ENCODE measurements at places on chromosomes 13 and 19.

GRCh38 chr13:41428155-41428554 is 29.2 kb upstream of the RGCC start:
- DNase-seq = no peak

DNA sequence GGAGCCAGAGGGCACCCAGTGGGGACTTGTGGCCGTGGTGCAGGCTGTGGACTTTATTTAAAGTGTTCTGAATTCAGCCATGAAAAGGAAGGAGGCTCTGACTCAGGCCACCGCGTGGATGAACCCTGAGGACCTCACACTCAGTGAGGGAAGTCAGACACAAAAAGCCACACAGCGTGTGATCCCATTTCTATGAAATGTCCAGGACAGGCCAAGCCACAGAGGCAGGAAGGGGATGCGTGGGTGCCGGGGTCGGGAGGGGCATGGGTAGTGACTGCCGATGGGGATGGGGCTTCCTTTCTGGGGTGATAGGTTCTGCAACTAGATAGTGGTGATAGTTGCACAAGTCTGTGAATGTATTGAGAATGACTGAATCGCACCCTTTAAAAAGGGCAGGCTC is 8.7 kb upstream of the ZBTB7A start:
- no peak for DNase-seq

GRCh38 chr13:93788456-93788855 is 561.8 kb downstream of the GPC6 start:
- DNase-seq = no peak

DNA sequence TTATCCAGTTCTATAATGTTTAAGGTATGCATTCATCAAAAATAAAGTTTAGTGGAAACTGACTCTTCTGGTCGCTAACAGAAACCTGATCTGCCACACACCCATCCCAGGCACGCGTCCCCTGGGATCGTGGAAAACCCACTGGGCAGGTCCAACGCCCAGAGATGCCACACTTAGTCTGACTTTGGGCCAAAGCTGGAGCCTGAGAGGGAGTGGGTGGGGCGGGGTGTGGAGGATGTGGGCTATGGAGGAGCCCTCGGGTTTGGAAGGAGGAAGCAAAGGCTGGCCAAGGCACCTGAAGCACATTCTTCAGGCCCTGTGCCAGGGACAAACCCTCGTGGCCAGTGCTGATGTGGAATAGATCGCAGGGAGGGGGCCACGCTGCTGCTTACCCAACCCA is 2.5 kb downstream of the IGFL1 start:
- no peak for DNase-seq

DNA sequence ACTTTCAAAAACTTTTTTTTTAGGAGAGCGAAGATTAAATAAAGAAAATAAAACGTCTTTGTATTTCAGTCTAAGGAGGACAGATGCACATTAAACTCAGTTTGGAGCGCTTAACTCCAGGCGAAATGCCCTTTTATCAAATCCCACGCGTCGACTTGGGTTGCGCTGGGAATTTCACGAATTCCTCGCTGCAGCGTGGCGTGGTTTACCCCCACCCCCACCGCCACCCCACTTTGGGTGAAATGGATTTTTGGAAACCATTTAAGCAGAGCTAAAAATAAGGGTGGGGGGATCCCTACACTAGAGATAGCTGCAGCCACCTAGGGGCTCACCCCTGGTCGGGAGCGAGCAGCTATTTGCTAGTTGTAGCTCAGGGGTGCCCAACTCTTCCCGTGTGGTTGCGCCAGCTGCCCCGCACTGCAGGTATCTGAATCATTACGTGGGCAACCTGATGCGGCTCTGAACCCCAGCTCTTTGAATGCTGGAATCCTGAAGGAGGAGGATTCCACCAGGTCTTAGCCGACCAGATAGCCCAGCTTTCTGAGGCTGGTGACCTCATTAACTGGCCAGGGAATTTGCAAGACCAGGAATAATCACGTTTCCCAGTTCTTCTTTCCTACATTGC is 6.5 kb upstream of the TSHZ3 start:
- no peak for DNase-seq

DNA sequence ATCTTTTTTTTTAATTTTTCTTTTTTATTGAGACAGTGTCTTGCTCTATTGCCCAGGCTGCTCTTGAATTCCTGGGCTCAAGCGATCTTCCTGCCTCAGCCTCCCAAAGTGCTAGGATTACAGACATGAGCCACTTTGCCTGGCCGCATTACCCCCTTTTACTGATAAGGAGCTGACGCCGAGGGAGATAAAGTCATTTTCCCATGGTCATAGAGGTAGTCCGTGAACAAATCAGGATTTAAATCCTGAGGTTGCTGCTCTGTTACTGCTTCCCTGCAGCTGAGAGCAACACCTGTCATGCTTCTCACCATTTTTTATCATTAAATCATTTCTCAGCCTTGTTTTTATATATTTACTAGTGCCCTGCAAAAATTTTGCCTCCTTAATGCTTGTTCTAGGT is 7.4 kb downstream of the CYSLTR2 start:
- DNase-seq = no peak

GRCh38 chr19:10155839-10156238 is 36.1 kb upstream of the EIF3G start:
- DNase-seq = no peak

GRCh38 chr13:22773465-22773864 is 407.3 kb upstream of the SGCG start:
- no peak for DNase-seq

DNA sequence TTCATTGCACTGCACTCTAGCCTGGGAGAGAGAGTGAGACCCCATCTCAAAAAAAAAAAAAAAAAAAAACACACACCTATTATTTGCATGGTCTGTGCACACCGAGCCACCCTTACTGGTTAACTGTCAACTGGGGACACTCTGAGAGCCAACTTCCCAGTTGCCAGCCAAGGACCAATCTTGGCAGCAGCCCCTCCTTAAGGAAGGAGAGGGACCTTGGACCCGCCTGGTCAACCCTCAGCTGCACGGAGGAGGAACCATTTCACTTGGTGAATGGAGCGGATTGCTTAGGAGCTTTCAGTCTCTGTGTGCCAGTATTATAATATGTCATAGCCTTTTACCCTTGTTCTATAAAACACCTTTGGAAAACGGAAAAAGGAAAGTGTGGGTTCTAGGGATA is 24.9 kb downstream of the MICOS13 start:
- no peak for DNase-seq

- no peak for DNase-seq
These were observed 397.4 kb downstream of the FOXO1 start for GRCh38 chr13:40269086-40269485.

DNA sequence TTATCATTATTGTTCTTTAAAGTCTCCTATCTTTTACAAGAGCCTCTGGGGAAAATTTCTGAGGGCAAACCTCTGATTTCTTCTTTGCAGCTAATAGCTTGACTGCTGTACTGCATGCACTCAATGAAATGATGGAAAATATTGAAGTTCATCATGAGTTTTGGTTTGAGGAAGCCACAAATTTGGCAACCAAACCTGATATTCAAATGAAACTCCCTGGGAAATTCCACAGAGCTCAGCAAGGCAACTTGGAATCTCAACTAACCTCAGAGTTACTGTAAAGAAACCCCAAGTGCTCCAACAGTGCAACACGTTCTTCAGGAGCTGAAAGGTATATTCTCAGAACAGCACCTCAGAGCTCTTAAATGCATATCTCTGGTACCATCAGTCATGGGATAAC is 14.2 kb upstream of the RNF6 start:
- no peak for DNase-seq
